T-helper 2 cell treated with Interferon-gamma antibody and Interleukin-4, amounts not matched to agents 5 μg/mL and 100 μg/mL, for 36 hours (primary cell): ENCODE measurements at places on chromosomes 1 and 21.
A peak's percentile ranks its signal among the peaks of the same experiment; 100 is the strongest.

DNA sequence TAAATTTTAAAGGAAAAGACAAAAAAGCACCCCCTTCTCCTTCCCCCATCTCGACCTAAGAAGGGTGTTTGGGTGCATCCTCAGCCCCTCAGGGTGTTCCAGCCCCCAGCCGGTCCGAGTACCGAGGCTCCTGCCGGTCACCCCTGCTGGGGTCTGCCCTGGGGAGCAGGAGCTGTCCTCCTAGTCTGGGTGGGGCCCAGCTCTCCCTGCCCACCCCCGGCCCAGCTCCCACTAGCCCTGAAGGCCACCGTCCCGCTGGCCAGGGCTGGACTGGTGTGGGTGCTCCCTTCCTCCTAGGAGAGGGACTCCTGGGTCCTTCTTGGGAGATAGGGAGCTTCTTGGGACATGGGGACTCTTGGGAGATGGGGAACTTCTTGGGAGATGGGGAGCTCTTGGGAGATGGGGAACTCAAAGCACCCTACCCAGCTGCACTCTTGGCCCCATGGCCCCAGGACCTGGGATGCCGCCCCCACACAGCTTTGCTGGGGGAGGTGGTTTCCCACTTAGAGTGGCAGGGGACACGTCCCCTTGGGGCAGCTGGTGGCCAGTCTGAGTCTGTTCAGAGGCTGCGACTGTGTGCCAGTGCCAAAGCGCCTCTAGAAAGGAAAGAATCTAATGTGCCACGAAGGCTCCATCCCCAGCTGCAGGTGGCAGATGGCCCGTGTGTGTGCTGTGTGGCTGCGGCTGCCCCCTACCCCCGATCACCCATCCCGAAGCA, 44.5 kb downstream of the MORN1 start:
- DNase-seq, result no peak

DNA sequence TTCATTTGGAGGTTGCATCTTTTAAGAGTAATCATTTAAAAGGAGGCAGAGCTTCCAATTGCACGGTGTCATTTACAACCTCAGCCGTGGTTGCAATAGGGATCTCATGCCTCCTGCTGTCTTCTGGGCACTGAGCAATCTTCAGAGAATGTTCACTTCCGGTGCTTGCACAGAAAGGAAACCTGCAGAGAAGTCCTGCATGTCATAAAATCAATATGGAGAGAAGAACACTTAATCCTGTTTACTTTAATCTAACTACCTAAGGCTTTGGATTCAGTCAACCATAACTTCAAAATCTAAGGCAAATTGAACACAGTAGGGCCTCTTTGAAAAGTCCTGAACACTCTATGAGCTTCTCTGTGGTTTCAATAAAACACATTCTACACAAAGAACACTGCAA, 11.3 kb upstream of the MAP10 start:
- no peak for DNase-seq

DNA sequence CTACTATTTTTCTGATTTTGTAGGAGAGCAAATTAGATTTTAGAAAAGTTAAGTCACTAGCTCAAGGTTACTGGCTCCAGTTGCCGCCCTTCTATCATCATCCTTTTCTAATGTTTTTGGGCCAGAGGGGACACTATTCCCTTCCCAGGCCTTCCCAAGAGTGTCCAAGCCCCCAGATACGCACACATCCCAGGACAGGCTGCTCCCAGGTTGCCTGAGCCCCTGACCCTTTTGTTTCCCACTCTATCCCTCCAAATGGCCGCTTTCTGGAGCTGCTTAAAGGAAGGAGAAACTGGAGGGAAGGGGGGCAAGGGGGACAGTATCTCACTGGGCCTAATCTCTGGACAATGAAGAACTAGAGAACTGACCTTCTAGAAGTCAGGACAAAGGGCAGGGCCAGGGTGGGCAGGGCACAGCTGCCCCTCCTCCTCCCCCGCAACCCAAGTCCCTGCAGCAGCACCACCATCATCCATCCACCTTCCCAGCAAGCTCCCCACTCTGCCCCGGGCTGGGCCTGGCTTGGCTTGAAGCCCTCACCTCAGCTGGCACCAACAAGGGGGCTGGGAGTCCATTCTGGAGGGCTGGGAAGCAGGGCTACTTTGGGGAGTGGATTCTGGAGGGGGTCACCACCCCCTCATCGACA, 1.1 kb upstream of the MAP7D1 start:
- DNase-seq, result no peak

DNA sequence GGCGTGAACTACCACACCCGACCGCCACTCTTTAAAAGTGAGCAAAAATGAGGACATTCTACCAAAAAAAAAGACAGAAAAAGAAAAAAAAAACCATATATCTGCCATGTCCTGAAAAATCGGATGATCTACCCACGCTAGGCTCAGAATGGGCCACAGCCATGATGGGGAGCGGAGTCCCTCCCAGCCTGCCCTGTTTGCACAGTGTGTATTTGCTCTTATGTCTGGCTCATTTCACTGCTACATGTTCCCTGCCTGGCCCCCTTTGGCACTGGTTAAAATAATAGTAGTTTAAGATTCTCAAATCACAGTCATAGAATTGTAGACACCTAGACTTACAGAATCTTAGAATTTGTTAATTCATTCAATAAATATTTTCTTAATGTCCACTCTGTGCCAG, 121.9 kb downstream of the PTPRU start:
- no peak for DNase-seq

DNA sequence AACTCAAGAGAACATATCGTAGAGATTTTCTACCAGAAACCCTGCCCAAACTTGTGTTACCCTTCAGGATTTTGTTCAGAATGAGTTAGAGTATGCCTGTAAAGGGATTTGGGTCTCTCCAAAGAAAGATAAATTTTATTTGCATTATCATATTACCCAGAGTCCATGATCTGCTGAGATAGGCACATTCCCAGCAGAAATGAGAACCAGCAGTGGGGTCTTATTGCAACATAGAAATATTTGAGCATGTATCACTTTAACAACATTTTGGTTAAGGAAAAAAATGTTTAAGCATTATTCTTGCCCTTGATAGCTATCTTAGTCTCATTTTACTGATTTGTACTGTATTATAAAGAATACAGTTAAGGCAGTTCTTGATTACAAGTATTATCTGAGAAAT, 10.6 kb downstream of the VCAM1 start:
- DNase-seq, result no peak

GRCh38 chr1:201531551-201532425, 7.1 kb upstream of the NAV1 start:
- DNase-seq, result no peak

GRCh38 chr1:15656464-15656863, 27.7 kb upstream of the PLEKHM2 start:
- no peak for DNase-seq

GRCh38 chr1:202029171-202029665, 18.8 kb downstream of the ELF3 start:
- DNase-seq, result no peak

DNA sequence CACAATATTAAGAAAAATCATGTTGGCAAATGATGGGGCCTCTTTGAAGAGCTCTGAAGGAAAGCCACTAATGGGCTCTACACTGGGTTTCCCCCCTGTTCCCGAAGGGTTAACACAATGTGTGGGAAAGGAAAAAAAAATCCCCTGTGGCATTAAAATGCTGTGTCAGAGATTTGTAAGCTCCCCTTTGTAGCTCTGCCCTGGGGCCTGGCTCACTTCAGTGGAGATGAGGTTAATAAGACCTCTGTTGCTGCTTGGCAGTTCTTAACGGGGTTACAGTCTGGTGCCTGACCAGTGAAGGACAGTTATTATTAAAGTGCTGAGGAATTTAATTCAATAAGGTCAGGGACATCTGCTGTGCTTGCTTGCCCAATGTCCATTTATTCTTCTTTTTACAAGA, 129.7 kb upstream of the UBE2U start:
- no peak for DNase-seq

- no peak for DNase-seq
Measured at GRCh38 chr1:40949563-40949962, 29.9 kb upstream of the CTPS1 start.

- no peak for DNase-seq
Measured at GRCh38 chr1:53362270-53362669, 34.4 kb upstream of the LRP8 start.

- DNase-seq, result no peak
Measured at GRCh38 chr1:5110508-5110907, 456.1 kb downstream of the AJAP1 start.

DNA sequence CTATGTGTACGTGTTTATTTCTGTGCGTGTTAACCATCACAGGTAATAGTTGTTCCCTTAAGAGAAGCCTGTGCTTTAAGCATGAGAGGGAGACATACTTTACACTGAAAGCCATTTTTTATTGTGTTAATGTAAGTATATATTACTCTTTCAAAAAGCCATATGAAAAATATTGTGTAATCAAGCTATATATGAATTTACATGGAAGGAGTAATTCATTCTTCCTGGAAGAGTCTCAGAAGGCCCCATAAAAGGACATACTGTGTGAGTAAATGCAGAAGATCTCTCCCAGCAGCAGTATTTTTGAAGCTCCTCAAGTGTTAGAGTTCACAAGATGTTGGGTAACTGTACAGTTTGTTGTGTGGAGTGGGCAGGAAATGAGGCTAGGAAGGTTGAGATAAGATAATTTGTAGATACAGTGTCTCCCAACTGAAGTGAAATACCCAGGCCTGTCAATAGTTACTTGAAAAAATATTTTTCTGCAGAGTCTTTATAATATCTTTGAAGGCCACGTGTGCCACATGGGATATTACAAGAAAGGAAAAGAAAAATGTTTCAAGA, 138.3 kb downstream of the PTGER3 start:
- DNase-seq, result no peak

DNA sequence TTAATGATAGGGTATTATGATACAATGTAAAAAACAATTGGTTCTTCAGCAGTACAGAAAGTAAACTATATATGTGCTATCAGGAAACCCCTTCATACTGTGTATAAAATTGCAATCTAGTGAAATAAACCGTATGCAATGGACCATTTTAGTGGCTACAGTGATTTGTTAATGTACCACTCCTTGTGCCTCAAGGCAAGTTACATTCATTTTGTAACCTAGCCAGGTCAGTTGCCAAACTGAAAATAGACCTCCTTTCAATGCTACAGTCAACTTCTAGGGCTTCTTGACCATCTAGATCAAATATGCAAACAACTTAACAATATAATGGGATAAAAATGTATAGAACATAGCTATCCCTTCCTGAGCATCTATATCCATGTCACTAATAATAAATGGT, 52.0 kb upstream of the RAVER2 start:
- no peak for DNase-seq

DNA sequence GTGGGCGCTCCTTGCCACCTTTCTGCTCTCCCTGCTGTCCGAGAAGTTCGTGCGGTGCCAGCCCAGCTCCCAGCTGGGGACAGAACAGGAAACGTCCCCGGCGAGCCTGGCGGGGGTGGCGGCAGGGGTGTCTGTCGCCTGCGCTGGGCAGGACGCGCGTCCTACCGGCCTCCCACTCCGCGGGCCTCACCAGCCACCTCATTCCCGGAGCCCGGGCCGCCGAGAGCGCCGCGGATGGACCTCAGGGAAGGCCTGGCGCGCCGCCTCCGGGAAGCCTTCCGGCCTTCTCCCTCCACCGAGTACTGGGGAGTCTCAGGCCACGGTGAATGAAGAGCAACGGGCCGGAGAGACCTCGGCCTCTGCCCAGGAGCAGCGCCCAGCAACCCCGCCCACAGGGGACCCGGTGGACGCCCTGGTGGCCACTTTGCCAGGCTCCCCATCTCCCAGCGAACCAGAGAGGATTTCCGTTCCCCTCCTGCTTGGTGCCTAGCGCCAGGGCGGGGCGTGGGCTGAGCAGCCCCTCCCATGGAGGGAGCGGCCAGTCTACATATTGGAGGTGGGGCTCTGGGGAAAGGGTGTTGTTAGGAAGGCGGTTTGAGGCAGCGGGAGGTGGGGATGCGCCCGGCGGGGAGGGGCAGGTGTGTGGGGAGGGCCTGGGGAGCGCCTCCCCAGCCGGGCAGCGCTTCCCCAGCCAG, 9.5 kb upstream of the TNFRSF14 start:
- peak; percentile 87 for DNase-seq

DNA sequence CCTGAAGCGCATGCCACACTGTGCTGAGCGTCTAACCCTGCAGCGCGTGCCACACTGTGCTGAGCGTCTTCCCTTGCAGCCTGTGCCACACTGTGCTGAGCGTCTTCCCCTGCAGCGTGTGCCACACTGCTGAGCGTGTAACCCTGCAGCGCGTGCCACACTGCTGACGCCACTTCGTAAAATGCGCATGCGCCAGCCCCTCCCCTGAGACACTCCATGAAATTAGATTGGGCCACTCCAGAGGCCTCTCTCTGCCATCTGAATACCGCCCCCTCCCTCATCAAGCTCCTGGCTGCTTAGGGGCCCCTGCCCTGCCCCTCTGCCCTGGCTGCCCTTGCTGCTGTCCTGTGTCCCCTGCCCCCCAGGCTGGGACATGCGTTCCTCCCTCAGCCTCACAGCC, 84.8 kb downstream of the POFUT2 start:
- no peak for DNase-seq

- no peak for DNase-seq
Measured at GRCh38 chr1:232519186-232519585, 110.7 kb downstream of the SIPA1L2 start.

DNA sequence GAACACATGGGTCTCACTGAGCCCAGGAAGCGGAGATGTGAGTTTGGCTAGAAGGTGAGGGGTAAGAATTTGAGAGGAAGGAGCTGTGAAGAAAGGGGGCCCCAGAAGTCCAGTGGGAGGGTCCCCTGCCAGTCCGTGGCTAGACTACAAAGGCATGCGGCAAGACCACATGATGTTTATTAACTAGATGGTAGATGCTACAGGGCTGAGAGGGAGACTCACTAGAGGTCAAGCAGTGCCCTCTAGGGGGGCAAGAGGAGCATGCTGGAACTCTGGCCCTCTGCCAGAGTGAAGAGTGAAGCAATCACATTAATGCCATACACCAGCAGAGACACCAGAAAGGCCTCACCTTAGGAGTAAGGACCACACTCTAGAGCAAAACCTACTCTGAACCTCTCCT, 12.2 kb downstream of the KIAA0319L start:
- DNase-seq, result no peak

- DNase-seq, result no peak
Measured at GRCh38 chr1:8745749-8746390, 71.6 kb downstream of the RERE start.

- no peak for DNase-seq
Measured at GRCh38 chr1:21823206-21823979, 11.3 kb downstream of the LDLRAD2 start.

- DNase-seq, result peak; percentile 34
Measured at GRCh38 chr1:38872401-38873026, 634 bp downstream of the MYCBP start.

- no peak for DNase-seq
Measured at GRCh38 chr1:85188530-85188929, 12.3 kb downstream of the SYDE2 start.

DNA sequence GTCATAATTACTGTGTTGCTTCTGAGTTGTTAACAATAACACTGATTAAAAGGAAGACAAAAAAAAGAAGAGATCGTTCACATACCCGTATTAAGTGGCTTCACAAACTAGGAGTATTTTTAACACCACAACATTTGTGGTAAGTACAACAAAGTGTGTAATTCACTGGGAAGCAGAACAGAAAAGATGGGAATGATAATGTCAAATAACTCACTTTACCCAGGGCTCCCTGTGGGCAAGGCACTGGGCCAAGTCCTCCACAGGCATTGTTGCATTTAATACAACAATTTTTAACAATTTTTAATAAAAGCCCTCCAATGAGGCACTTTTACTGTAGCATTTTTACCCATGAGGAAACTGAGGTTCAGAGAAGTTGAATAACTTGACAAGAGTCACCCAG, 385.0 kb upstream of the ST6GALNAC5 start:
- DNase-seq, result no peak
